ENCODE measurements at places on chromosomes 11 and 22. TPM values are rescaled to one million over a fixed set of nuclear protein-coding genes. Genes with fewer than 3 reads are reported as not detected.
A peak's percentile ranks its signal among the peaks of the same experiment; 100 is the strongest.

DNA sequence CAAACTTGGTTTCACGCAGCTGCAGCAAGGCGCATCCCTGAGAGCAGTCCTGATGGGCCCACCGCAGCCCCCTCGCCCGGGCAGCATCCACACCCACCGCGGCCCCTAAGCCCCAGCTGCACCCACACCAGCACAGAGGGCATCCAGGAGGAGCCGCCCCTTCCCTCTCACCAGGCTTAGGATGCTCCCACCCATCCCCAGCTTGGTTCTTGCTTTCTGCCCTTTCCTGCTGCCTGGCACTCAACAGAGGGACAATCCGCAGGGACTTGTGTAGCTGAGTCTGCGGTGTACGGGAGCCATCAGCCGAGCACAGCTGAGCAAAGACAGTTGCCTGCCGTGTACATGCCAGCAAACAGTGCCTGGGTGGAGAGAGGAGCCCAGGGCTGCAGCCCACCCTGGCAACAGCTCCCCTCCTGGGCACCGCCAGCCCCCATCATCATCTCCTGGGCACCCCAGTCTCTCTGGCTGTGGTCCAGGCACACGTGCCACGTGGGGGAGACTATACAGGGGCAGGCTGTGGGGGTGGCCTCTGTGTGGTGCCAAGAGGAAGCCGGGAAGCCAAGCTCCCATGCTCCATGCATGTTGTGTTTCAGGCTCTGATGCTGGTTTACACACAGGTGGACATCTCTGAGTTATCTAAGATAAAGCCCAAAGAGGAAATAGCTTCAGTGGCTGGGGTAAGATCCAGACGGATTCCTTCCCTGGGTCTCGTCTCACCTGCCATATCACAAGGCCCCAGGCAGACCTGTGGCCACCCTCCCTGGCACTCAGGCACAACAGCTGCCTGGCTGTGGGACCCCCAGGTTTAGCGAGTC lies 36.0 kb upstream of the GNB1L start:
- H3K4me1 ChIP-seq: peaks cover 68% of the 10 kb centered on the region
- H3K27me3 ChIP-seq: no peaks in the 10 kb centered on the region
- H3K27ac ChIP-seq: peak overlapping the region; percentile 1
- H3K4me3 ChIP-seq: no peak overlapping the region
- H3K36me3 ChIP-seq: peaks cover 13% of the 10 kb centered on the region

- H3K4me1 ChIP-seq: no peaks in the 10 kb centered on the region
- no peak for DNase-seq
- H3K27ac ChIP-seq: no peak overlapping the region
- no peaks in the 10 kb centered on the region for H3K27me3 ChIP-seq
Measured at GRCh38 chr11:22344081-22344480, 5.9 kb downstream of the SLC17A6 start.

- no peaks in the 10 kb centered on the region for H3K36me3 ChIP-seq
- no peak overlapping the region for H3K4me3 ChIP-seq
- DNase-seq: no peak
- H3K4me1 ChIP-seq: no peaks in the 10 kb centered on the region
- no peak overlapping the region for H3K27ac ChIP-seq
Measured at GRCh38 chr11:111585371-111585770, 16.9 kb upstream of the SIK2 start.

- no peaks in the 10 kb centered on the region for H3K36me3 ChIP-seq
- peaks cover 70% of the 10 kb centered on the region for H3K4me1 ChIP-seq
- H3K4me3 ChIP-seq: no peak overlapping the region
- DNase-seq: no peak
Measured at GRCh38 chr11:2794046-2794967, 91.3 kb downstream of the CDKN1C start.

DNA sequence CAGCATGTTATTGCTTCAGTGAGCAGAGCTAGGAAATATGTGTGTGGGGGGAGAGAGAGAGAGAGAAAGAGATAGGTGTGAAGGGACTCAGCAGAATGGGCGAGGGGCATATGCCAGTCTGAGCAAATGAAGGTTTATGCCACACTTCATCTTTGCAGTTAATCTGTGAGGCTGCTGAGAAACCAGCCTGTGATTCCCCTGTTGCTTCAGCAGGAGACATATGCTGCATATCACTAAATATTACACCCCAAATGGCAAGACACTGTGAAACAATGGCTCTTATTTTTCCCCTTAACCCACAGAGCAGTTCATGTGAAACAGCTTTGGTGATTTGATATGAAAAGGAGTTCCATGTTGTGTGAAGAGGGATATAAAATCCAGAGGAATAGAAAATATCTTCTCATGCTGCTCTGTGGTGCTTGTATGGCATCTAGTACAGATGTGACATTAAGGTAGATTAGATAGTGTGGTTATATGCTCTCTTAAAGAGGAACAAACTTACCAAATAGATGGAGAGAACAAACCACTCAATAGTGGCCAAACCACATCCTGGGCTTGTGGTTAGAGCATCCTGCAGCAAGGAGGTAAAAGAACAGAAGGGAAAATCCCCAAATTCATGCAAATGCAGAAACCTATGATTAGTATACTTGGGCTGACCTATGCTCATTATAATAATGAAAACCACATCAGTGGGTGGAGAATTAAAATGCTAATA lies 864.2 kb downstream of the FAM181B start:
- H3K36me3 ChIP-seq: no peaks in the 10 kb centered on the region
- DNase-seq: no peak
- no peaks in the 10 kb centered on the region for H3K4me1 ChIP-seq
- no peaks in the 10 kb centered on the region for H3K27me3 ChIP-seq
- no peak overlapping the region for H3K27ac ChIP-seq

- H3K4me1 ChIP-seq: peaks cover 48% of the 10 kb centered on the region
- no peak overlapping the region for H3K4me3 ChIP-seq
- peak; percentile 57 for DNase-seq
Measured at GRCh38 chr22:29478326-29479276, 1.4 kb upstream of the NEFH start.

DNA sequence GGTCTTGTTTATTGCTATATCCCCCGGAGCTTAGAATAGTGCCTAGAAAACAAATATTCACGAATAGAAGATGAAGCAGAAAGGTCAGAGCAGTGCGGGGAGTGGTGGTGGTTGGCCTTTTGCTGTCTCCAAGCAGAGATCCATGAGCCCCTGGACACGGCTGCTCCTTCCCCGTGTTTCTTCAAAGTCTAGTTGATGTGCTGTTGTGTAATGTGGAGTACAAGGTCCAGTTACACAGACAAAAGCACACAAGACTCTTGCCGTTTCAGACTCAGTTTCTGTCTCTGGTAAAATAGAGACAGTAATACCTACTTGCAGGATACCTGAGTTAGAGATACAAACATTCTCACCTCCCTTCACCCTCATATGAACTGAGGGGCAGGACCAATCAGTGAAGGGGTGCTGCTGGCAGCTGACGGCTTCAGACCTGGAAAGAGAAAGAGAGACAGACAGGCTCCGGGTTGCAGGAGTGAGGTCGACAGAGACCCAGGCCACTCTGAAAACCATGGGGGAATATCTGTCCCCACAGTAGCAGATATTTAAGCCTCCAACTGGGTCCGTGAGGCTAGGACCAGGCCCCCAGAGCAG lies 56.2 kb downstream of the RASSF10 start:
- H3K4me3 ChIP-seq: no peak overlapping the region
- no peak for DNase-seq
- H3K4me1 ChIP-seq: no peaks in the 10 kb centered on the region
- no peaks in the 10 kb centered on the region for H3K36me3 ChIP-seq

GRCh38 chr11:121578251-121578976 lies 125.6 kb upstream of the SORL1-AS1 start:
- H3K4me1 ChIP-seq: no peaks in the 10 kb centered on the region
- DNase-seq: no peak
- no peak overlapping the region for H3K4me3 ChIP-seq
- no peaks in the 10 kb centered on the region for H3K27me3 ChIP-seq

- no peak overlapping the region for H3K27ac ChIP-seq
- no peaks in the 10 kb centered on the region for H3K4me1 ChIP-seq
- H3K4me3 ChIP-seq: no peak overlapping the region
Measured at GRCh38 chr22:32836280-32837123, 35.0 kb downstream of the TIMP3 start.

DNA sequence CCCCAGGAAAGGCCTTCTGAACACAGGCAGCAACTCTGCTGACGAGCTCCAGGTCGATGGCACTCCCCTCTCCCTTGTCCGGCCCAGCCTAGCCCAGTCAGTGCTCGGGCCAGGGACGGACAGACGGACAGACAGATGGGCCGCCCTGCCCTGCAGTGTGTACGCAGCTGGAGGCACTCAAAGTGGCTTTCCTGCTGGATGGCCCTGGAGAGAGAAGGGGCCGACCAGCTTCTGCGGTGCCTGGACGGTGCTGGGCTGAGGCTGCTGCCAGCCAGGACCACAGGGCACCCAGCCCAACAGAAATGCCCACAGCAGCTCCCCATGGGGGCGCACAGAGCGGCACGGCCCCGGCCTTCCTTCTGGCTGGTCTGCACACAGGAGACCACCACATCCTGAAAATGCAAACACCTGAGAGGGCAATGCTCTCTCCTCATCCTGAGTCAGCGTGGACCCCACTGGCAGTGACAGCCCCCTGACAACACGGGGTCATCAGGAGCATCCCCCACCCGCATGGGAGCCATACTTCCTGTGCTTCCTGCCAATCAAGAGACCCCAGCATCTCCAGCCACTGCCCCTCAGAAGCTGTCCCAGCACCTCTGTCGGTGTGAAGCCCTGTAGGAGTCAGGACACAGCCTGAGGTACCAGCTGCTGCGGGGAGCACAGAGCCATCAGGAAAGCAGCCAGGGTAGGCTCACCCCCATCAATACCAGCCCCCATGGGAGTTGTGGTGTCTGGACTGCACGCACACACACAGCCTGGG lies 692 bp upstream of the MOB2 start:
- DNase-seq: no peak
- no peak overlapping the region for H3K27ac ChIP-seq
- peaks cover 54% of the 10 kb centered on the region for H3K4me1 ChIP-seq
- H3K27me3 ChIP-seq: no peaks in the 10 kb centered on the region

DNA sequence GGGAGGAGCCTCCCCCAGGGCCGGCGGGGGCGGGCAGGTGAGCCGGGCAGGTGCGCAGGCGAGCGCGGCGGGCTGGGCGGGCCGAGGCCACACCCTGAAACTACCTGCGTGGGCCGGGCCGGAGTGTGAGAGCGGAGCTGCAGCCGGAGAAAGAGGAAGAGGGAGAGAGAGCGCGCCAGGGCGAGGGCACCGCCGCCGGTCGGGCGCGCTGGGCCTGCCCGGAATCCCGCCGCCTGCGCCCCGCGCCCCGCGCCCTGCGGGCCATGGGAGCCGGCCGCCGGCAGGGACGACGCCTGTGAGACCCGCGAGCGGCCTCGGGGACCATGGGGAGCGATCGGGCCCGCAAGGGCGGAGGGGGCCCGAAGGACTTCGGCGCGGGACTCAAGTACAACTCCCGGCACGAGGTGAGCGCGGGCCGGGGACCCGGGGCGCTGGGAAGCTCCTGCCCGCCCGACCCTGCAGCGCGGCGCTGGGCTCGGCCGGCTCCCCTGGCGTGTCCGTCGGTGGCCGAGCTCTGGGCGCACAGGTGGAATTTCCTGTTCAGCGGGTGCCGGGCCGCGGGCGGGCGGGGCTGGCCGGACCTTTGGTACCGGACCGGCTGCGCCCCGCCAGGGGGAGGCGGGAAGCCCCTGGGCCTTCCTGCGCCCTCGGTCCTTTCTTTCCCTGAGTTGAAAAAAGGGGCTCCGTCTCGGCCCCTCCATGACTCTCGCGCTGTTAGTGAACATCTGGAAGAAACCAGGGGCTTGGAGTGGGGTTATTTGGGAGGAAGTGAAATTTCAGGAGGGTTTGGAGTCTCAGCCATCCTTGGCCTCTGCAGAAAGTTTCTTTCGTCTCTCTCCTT lies at the start of gene ST14:
Gene ST14, plus strand, starts transcription at position 126 of the 841 bp plus-strand sequence. Its CDS starts 198 bp downstream, at position 324.
- H3K27ac ChIP-seq: no peak within 1 kb of the TSS
- H3K4me3 ChIP-seq: no peak within 1 kb of the TSS

GRCh38 chr11:59302991-59303390 lies 55.7 kb upstream of the OR5AN1 start:
- no peaks in the 10 kb centered on the region for H3K36me3 ChIP-seq
- H3K4me1 ChIP-seq: no peaks in the 10 kb centered on the region
- H3K27ac ChIP-seq: no peak overlapping the region

DNA sequence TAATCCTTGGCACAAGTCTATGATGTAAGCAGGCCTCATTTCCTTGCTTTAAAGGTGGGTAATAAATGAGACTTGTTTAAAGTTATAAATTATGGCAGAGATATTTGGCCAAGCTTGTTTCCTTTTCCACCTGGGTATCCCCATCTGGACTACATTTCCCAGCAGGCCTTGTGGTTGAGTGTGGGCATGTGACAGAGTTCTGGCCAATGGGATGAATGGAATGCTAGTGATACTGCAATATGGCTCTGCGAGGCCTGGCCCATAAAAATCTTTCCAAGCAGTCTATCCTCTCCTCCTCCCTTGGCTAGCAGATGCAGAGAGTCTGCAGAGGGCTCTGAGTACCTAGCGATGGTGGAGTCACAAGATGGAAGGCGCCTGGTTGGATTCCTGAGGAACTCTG lies 102.5 kb downstream of the TIMP3 start:
- no peak overlapping the region for H3K27ac ChIP-seq
- H3K4me3 ChIP-seq: no peak overlapping the region
- no peaks in the 10 kb centered on the region for H3K36me3 ChIP-seq
- no peaks in the 10 kb centered on the region for H3K4me1 ChIP-seq

GRCh38 chr11:128458321-128458720 lies 129.0 kb downstream of the ETS1 start:
- H3K27ac ChIP-seq: no peak overlapping the region
- H3K36me3 ChIP-seq: no peaks in the 10 kb centered on the region
- no peak for DNase-seq
- no peaks in the 10 kb centered on the region for H3K27me3 ChIP-seq
- H3K4me1 ChIP-seq: no peaks in the 10 kb centered on the region
- H3K4me3 ChIP-seq: no peak overlapping the region

DNA sequence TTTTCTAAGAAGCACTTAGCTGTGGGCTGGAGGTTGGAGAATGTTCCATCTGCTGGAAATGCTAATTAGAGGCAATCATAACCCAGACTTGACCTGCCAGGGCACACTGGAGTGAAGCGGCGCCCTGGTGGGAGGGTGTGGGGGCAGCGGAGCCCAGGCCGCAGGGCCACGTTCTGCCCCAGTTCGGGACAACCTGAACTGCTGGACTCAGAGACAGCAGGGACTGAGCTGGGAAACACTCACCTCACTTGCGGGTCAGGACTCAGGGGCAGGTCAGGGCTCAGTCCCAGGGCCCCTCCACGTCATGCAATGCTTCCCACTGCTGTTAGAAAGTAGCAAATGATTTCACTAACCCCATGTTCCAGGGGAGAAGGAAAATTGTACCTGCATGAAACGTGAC lies 316.4 kb downstream of the NTM start:
- DNase-seq: no peak
- peaks cover 16% of the 10 kb centered on the region for H3K4me1 ChIP-seq
- H3K36me3 ChIP-seq: no peaks in the 10 kb centered on the region
- H3K27ac ChIP-seq: no peak overlapping the region

- H3K4me1 ChIP-seq: no peaks in the 10 kb centered on the region
- H3K27me3 ChIP-seq: peaks cover 8% of the 10 kb centered on the region
- no peak overlapping the region for H3K27ac ChIP-seq
- H3K36me3 ChIP-seq: no peaks in the 10 kb centered on the region
- H3K4me3 ChIP-seq: no peak overlapping the region
- DNase-seq: no peak
Measured at GRCh38 chr11:93905384-93905783, 55.0 kb upstream of the VSTM5 start.

The PLAAT2 gene
- not detected for total RNA-seq

The DEPDC7 gene
- total RNA-seq: 9.4 TPM

The PAMR1 gene
- not detected for total RNA-seq

The FGF19 gene
- 0.11 TPM for total RNA-seq

The GNAZ gene
- total RNA-seq: 0.74 TPM

The SLC22A9 gene
- total RNA-seq: not detected

The WT1 gene
- 27.1 TPM for total RNA-seq

The CLMP gene
- 0.02 TPM for total RNA-seq

The UBE2L3 gene
- total RNA-seq: 240 TPM

Measured in K562 (cell line).